ENCODE measurements at places on chromosomes 2 and 18.

- DNase-seq, result no peak
Observed at GRCh38 chr18:30211112-30211511, 831.4 kb downstream of the DSC3 start.

GRCh38 chr2:129203331-129203730, 776.1 kb upstream of the RAB6C start:
- no peak for DNase-seq

- DNase-seq, result no peak
Observed at GRCh38 chr2:105518897-105519296, 120.0 kb upstream of the FHL2 start.

GRCh38 chr2:241561832-241562231, 3.3 kb downstream of the BOK start:
- no peak for DNase-seq

GRCh38 chr18:76530846-76531245, 35.8 kb upstream of the ZNF516 start:
- DNase-seq, result no peak

DNA sequence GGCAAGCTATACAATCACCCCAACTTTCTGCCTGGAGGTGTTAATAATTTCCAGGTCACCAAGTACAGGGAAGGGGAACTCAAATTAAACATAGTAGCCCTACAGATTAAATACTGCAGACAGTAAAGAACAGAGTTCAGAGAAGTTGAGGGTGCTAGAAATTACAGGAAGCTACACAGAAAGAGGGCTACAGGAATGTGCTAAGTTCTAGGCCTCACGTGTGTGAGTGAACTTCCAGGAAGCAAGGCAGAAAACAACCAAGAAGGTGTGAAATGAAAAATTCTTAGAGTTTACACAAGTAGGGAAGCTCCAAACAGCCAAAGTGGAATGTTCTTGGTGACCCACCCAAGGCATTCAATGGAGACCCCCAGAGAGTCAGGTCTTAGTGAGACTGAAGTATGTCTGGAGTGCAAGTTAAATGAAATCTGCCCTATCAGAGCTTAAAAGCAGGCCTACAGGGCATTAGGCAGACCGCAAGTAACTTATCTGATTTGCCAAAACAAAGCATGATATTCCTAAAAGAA, 58.1 kb upstream of the RNU4ATAC start:
- no peak for DNase-seq

DNA sequence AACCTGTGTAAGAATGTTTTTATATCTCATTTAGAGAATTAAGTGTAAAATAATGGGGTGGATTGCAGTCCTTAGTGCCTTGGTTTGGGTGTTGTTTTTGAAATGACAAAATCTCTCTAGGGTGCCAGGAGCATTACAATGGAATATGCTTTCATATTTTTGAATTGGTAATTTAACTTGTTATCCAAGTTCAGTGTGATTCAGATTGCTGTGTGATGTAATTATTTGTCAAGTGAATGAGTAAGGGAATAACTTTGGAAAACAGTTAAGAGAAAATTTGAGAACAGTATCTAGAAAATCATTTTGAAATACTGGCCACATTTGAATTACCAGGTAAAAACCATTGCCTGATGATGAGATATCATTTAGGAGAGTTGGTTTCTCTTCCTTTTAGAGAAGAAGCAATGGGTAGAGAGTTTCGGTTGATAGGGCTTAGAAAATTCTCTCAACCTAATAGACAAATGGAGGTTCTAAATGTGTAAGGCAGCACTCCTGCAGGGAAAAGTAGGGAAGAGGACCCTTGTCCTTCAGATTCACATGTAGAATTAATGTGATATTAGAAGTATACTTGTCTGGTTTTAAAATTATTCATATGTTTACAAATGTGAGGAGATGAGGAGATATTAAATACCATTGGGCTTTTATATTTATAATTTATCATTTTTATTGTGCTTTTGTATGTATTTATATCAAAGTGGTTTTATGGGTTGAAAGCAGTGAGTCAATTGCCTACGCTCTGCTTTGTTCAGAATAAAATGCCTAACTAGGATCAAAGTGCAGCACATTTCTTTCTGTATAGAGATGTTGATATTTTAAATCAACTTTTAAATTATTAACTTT, 124.8 kb downstream of the PHLPP1 start:
- no peak for DNase-seq

- DNase-seq, result no peak
Observed at GRCh38 chr18:72056171-72056570, 488.0 kb downstream of the CBLN2 start.

GRCh38 chr2:85681372-85681763, 12.8 kb upstream of the GNLY start:
- no peak for DNase-seq

DNA sequence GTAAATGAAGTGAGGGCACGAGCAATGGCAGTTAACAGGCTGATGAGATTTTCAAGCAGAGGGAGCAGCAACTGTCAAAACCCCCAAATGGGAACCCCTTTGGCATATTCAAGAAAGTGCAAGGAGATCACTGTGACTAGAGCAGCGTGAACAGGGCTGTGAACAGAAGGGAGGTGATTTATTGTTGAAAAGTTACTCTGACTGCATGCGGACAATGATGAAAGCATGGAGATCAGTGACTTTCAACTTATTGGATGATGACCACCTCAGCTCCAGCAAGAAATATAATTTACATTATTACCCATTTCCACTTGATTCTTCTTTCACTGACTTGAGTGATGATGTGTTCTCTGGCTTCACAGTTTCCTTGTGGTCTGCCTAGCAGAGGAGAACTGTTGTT, 187.8 kb upstream of the BOD1L2 start:
- no peak for DNase-seq

DNA sequence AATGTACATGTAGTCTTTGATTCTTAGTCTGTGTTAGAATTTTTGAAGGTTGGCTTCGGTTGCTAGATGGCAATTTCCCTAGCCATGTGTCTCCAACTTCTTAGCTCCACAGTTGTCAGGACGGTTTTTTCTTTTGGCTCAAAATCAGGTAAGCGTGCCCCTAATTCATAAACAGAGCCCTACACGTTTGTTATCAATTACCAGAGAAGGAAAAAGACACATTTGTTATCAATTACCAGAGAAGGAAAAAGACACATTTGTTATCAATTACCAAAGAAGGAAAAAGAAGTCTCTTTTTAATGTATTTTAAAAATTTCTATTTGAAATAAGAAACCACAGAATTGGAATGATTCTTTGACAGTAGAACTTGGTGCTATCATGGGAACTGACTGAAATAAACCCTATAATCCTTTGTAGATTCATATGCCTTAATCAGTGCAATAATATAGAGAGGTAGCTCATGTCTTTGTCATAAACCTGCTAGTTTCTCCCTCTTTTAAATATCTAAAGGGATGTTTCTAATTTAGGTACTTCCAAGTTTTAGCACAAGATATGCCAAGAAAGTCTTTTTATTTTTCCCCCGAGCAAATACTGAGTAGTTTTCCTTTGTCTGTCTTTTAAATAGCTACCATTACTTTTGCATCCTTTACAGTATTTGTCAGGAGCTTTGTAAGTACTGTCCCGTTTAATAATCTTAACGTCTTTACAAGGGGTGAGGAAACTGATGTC, 35.9 kb downstream of the CAMKMT start:
- no peak for DNase-seq
